Stimulated activated CD8-positive, alpha-beta memory T cell treated with anti-CD3 and anti-CD28 coated beads, Interleukin-15, amount 100 ng/mL, for 4 hours (primary cell): ENCODE measurements at places on chromosomes 12 and 14.

DNA sequence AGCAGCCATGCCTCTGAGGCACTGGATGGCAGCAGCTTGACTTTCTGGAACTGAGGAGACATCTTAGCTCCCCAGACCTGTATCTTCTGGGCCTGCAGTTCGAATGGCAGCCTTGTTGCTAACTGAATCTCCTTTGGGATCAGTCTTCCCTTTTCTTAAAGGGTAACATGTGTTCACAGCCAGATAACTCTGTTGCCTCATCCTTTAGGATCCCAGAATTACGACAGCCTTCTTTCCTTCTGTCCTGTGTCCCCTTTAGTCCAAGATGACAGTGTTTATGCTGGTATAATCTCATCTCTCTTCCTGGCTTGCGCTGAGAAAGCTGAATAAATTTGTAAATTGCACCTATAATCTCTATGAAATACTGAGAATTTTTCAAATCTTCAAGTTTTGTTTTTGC, 9.1 kb upstream of the ERC1 start:
- no peak for DNase-seq

DNA sequence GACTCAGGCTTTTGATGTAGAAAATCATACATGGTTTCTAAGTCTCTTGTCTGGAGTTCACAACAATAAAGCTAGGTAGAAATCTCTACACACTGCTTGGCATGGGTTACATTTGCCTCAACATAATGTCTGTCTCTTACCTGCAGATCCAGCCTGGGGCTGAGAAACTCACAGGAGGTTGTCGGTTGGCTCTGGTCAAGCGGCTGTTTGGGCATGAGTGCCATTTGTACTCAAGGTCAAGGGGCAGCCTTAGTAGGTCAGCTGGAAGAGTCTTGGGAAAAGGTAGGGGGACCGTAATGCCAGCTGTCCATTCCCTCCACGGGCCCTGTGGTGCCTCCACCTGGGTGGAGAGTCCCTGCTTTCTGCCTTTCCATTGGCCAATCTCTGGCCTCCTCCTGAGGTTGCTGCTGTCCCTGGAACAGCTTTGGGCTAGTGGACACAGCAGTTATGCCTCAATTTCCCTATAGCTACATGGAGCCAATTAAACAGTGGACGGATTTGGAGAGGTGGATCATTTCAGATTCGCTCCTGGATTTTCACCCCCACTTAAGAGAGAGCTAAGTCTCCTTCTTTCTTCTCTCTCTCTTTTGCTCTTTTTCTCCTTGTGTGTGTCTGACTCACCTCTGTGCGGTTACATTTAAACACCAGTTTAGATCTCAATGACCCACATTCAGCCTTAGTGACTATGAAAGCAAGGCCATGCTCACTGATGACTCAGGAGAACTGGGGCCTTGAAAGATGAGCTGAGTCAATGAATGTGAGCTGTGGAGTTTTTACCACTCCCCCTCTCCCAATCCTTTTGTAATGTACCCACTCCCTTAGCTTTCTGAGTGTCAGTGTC, 132.8 kb upstream of the HIF1A start:
- no peak for DNase-seq

GRCh38 chr12:62211510-62211909, 48.7 kb upstream of the USP15 start:
- no peak for DNase-seq

DNA sequence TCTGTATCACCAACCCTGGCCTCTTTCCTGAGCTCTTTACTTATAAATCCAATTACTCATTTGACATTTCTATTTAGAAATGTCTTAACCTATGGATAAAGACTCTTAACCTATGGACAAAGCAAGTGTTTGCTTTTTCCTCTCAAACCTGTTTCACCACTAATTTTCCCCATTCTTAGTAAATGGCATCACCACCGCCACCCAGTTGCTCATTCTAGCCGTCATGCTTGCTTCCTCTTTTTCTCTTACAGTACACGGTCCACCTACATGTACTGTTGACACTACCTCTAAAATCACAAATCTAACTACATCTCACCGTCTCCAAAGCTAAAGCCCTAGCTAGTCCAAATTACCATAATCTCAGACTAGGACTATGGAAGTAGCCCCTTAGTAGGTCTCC, 60.0 kb downstream of the CAPS2 start:
- no peak for DNase-seq

DNA sequence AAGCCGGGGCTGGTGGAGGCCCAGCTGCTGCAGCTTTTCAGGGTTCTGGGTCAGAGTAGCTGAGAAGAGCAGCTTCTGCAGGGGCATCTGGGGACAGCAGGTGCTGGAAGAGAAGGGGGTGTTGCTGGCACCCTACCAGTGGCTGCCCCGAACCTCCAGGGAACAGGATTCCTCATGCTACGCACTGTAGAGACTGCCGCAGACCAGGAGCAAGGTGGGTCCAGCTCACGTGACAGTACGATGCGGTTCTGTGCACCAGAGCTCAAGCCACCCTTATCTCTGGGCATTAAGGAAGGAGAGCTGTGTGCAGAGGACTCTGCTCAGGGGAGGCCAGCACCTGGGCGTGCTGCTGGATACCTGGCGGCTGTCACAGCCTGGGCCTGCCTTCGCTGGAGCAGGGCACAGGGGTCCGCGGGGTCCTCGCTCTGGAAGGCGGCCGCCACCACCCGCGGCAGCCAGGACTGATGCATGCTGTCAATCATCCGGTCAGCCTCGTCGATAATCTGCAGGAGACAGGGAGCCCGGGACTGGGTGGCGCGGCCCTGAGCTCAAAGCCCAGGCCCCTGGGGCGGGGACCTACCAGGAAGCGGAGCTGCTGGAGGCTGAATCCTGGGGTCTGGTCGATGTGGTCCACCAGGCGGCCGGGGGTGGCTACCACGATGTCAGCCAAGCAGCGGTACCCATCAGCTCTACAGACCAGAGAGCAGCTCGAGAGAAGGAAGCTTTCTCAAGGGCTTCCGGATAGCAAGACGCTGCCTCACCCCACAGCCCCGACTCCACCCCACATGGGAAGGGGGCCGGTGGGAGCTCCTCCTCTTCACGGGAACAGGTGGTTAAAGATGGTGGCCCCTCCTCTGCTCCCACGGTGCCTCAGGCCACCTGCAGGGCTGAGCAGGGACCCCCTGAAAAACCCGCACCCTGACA, 2.9 kb downstream of the DDX51 start:
- DNase-seq = no peak

DNA sequence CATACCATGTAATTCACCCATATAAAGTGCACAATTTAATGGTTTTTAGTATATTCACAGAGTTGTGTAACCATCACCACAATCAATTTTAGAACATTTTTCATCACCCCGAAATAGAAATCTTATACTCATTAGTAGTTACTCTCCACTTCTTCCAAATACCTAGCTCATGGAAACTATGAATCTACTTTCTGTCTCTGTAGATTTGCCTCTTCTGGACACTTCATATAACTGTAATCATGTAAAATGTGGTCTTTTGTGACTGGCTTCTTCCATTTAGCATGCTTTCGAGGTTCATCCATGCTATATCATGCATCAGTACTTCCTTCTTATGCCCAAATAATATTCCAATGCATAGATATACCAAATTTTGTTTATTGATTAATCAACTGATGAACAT, 10.8 kb downstream of the DNAI7 start:
- no peak for DNase-seq

DNA sequence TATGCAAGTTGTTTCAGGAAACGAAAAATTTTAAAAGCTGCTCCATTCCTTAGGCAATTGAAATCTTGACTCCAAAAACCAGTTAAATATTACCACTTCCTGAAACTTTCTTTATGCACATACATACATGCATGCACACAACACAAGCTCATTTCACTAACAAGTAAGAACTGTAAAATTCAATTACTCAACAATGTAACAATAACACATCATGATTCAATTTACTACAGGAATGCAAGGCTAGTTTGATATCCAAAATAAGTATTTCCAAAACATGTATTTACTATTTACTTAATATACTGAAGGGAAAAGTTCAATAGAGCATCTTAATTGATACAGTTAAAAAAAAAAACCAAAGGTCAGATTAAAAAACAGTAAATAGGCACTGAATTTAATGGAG, 19.6 kb downstream of the NAP1L1 start:
- no peak for DNase-seq

DNA sequence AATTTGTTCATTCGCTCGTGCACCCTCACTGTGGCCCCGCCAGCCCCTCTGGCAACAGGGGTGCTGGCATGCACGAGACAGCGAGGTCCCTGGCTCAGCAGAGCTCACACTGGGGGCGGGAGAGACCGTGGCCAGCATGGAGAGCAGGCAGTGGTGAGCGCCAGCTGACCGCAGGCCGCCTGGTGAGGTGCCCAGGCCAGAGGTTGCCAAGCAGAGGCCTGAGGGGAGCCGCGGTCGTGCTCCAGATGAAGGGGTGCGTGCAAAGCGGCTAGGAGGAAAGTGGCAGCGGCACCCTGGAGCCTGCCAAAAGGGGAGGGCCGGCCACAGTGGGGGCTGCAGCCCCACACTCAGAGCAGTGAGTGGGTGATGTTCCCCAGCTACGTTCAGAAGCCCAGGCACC, 56.1 kb downstream of the CDC42BPB start:
- no peak for DNase-seq

DNA sequence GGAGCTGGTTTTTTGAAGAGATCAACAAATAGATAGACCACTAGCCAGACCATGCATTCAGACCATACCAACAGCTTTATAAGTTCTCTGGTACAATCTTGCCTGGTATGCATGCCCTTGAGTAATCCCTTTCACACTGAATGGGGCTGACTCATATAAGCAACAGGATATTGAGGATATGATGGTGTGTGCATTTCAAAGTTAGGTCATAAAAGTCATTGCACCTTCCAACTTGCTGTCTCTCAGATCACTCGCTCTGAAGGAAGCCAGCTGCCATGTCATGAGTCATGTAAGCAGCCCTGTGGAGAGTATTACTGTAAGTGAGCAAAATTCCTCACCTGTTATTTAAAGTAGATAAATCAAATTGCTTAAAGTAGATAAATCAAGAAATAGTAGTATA, 45.0 kb upstream of the OR6J1 start:
- no peak for DNase-seq

DNA sequence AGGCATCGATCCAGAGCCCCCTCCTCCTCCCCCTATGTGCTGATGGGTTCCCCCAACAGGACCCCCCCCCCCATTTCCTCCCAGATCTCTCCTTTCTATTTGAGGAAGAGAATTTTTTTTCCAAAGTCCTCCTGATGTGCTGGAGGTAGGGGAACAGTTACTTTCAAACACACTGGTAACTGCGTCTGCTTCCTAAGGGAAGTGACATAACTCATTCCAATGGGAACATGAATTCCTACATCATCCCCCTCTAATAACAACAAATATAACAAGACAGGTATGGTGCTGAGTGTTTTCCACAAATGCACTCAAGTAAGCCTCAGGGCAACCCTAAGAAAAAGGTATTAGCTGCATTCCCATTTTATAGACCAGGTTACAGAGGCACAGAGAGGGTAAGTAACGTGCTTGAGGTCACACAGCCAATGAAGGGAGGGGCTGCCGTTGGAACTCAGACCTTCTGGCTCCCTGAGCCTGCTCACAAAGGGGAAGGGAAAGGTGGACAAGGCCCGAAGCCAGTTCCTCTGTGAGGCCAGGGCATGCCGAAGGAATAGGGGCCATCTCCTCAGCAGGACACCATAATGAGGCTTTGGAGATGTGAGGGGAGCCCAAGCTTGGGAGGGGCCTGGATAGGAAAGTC, 121.1 kb upstream of the NCOR2 start:
- no peak for DNase-seq

DNA sequence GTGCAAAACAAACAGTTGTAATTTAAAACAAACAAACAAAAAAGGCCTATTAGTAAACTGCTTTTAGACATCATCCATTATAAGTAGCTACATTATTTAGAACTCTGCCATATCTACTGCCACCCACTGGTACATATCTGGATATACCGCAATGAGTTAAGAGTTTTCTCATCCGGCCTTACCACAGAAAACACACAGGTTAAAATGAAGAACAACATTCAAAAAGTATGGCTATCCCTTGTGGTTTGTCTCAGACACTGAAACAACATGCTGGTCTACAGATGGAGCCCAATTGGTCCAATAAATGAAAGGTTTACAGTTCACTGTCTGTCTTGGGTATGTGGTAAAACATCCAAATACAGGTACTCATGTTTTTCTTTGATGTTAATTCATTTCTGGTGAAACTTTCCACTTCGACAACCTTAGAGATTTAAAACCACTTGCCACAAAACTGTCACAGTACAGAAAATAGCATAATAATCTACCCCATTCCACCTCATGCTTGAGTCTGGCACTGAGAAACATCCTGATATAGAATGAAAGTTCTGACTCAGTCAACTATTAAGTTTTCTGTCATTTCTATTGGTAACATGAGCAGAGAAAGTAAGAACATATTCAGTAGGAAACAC, 354.3 kb downstream of the CEP128 start:
- DNase-seq = no peak
